ENCODE measurements at places on chromosomes 1 and 21. TPM values are rescaled to one million over a fixed set of nuclear protein-coding genes. Genes with fewer than 3 reads are reported as not detected.

- no peak for DNase-seq
These were observed 7.0 kb upstream of the ABCD3 start for GRCh38 chr1:94411237-94411636.

The PLA2G5 gene
- total RNA-seq, result not detected

DNA sequence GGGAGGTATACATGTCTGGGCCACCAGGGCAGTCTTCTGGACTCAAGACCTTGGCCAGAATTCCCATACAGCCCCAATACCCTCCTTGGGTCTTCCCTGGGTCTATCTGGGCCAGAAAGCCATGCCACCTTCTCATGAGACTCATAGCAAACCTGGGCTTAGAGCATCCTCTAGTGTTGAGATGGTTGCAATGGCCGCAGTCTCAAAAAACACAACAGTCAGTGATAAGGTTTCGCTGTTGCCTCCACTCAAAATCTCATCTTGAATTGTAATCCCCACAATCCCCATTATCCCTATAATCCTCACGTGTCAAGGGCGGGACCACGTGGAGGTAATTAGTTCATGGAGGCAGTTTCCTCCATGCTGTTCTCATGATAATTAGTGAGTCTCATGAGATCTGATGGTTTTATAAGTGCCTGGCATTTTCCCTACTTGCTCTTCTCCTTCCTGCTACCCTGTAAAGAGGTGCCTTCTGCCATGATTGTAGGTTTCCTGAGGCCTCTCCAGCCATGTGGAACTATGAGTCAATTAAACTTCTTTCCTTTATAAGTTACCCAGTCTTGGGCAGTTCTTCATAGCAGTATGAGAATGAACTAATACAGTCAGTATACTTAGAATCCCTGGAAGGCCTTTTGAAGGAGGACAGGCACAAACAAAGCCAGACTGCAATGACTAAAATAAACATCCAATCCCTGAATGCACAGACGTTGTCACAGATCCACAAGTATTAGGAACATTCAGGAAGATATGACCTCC lies 77.0 kb downstream of the CTH start:
- DNase-seq, result peak; percentile 11

The G0S2 gene
- 5.7 TPM for total RNA-seq

DNA sequence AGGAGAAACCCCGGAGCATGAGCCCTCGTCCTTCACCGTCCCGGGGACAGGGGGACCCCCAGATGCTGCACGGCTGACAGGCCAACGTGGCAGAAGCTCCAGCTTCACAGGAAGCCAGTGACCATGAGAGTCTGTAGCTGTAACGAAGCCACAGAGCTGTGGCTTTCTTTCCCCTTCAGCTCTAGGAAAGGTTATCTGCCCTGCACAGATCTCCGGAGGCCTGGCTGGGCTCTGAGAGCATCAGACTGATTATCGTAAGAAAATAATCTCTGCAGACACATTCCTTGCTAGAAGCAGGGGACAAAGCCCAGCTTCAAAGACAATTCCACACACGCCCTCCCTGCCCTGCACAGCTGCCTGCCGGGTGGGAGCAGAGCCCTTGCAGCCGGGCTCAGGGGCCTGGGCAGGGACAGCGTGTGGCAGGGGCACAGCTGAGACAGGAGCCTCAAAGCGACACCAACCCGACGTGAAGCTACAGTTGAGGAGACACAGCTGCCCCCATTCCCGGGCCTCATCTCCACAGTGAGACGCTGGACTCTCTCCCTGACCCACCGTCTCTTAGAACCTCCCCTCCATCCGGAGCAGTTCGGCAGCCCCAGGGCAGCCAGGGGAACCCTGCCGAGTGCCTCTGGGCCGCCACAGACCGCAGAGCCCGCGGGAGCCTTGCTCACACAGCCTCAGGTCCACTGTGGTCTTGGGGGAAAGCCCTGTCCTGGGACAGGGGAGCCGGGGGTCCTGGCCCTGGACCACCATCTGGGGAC lies 30.6 kb downstream of the POFUT2 start:
- DNase-seq, result peak; percentile 49

The SYT6 gene
- not detected for total RNA-seq

The GPR37L1 gene
- not detected for total RNA-seq

The PLEKHM2 gene
- total RNA-seq, result 42.9 TPM

GRCh38 chr1:108747898-108748297 lies 1.4 kb downstream of the STXBP3 start:
- no peak for DNase-seq

Data from activated CD8-positive, alpha-beta T cell treated with anti-CD3 and anti-CD28 coated beads for 36 hours (primary cell).